ENCODE measurements at places on chromosomes 16 and 17.
A peak's percentile ranks its signal among the peaks of the same experiment; 100 is the strongest.

DNA sequence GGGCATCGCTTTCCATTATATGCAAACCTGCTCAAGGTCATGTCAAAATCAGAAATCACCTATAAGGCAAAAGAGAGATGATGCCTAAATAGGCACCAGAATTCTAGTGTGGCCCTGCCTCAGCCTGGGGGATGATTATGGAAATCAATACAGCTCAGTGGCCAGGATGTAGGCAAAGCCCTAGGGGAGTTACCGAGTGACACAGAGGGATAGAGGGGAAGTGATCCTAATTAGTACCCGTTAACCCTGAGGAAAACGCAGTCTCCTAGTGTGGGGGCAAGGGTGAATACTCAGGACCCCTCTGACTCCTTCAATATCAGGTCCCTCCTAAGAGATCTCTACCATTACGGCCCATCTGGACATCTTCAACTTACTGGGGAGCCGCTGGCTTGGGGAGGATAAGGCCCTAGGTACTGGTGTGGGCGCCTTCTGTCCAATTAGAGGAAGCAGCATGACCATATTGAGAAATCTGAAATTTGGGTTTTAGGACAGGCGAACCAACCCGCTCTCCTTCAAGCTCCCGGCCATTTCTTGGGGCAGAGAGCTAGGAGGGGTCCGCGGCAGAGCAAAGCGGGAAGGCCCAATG, 725 bp downstream of the NT5C3B start:
- no peak for DNase-seq

GRCh38 chr17:28136923-28137322, 94.4 kb downstream of the NLK start:
- DNase-seq: no peak

- peak; percentile 16 for DNase-seq
These were observed 5.1 kb downstream of the KRT17 start for GRCh38 chr17:41619036-41619926.

- DNase-seq: no peak
These were observed 88.3 kb upstream of the PLEKHM1 start for GRCh38 chr17:45578516-45579455.

- DNase-seq: peak; percentile 69
These were observed 28.1 kb downstream of the KIAA0513 start for GRCh38 chr16:85055493-85056210.

- DNase-seq: no peak
These were observed 27.9 kb downstream of the CDH11 start for GRCh38 chr16:65094009-65094408.

- DNase-seq: no peak
These were observed 5.5 kb downstream of the TIMM22 start for GRCh38 chr17:1002412-1002753.

DNA sequence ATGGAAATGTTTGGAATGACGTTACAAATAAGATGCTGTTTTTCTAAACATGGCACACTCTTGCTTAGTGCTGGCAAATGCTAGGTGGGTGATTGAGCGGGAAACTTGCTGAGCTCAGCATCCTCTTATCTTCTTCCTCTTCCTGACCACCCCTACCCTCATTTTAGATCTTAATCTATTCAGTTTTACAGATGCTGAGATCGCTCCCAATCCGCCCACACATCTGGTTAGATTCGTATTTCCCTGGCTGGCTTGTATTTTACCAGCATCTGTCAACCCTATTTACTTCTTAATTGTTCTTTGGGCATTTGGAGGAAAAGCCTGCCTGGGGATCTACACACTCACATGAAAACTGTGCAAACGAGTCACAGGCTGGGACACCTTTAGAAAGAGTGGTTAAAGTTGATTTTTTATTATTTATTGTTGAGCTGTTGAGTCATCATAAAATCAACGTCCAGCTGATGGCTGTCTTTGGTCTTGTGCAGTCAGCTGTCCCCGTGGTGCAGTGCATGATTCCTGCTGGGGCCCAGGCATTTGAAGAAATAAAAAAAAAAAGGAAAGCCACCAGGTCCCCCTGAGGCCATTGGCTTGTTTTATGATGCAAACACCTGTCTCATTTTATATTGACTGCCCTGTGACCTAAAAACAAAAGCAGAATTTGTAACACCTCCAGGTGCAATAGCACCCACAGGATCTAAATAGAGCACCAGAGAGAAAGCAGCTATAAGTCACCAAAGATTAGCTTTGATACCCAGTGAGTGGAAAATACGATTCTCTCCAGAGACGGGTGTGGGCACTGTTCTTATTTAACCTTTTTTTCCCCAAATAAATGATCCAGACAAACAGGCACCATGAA, 258.6 kb downstream of the HS3ST3B1 start:
- DNase-seq: no peak

DNA sequence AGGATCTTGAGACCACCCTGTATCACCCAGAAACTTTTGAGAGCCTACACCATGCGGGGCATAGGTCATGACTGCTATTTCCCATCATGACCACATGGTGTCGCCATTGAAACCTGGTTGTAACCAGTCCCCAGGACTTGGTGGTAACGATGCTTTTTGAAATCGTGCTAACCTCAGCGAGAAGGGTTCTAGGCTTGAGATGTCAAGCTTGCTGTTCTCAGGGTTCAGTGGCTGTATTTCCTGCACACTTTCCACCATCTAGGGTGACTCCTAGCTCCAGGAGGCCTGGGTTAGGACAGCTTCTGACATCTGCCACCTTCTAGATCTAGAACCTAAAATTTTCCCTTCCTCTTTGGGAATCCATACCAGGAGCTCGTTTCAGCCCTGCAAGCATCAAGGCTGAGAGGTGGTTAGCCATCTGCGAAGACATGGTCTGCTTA, 13.0 kb upstream of the SPNS3 start:
- peak; percentile 52 for DNase-seq

- no peak for DNase-seq
These were observed 5.0 kb downstream of the STAT5B start for GRCh38 chr17:42271006-42271778.

DNA sequence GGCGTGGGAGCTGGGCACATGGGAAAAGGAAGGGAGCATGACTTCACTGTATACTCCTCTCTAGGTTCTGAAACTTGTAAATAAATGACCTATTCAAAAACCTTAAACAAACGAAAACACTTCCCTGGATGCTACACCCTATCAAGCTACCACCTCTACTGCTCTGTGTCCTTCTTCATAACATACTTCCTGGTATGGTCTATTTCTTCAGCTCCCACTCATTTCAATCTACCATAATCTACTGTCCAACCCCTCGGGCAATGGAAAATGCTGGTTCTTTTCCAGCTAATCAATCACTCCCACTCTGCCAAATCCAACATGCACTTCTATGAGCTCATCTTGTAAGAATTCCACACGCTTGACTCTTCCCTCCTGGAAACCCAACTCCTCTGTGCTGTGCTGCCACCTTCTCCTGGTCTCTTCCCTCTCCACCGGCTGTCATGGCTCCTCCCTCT, 42.4 kb downstream of the AMFR start:
- DNase-seq: peak; percentile 24

DNA sequence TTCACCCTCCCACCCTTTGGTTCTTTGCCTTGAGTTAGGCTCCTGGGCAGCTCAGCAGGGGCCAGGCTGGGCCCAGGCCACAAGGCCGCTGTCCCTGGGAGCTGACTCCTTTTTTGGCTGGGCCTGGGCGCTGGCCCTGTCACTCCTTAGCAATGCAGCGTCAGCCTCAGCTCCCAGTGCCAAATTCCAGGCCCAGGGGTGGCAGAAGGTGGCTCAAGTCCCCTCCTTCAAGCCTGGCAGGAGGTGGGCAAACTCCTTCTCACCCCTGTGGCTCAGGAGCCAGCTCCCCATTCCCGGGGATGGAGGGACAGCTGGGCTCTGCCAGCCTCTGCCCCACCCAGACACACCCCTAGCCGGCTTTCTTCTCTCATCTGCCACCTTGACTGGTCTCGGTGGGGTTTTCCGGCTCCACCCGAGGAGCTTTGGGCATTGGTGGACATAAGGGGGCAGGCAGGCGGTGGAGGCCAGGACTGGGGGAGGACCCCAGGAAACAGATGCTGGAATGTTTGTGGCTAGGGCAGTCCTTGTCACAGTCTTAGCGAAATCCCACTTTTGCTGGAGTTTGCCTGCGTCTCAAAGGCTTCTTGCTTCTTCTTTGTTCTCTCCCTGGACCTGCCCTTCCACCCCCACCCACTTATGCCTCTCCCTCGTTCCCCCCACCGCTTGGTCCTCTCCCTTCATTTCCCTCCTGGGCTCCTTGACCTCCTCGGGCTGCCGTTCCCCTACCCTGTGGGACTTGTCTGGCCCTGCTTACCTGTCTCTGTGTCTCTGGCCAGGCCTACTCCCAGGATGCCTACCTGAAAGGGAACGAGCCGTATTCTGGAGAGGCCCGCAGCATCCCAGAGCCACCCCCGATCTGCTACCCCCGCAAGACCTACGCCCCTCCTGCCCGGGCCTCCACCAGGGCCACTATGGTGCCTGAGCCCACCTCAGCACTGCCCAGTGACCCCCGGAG, 37.4 kb downstream of the ARHGAP23 start:
- peak; percentile 10 for DNase-seq

GRCh38 chr17:19470530-19471261, 59.7 kb downstream of the RNF112 start:
- no peak for DNase-seq

DNA sequence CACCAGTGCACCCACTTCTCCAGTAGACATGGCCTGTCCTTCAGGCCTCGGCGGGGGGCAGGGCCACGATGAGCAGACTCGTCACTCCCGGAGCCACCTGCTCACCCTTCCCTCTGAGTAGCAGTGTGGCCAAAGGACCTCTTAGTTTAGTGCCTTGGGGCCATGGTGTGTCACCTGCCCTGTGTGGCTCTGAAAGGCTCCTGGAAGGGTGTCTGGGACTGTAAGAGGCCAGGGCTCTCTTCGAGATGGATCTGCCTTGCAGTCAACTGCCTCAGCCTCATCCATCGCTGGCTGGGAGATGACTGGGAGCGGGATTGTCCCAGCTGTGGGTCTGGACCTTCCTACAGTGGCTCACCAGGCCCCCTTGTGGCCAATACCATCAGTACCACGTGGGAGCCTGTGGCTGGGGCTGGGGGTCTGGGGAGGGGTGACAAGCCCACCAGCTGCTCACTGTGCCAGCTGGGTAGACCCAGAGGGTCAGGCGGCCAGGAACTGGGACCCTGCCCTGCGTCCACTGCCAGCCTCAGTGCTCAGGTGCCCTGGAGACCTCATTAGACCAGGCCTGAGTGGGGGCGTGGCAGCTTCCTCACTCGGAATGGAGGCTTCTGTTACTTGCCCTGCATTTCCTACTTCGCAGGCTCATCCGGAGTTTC, 133.4 kb downstream of the OR1D5 start:
- DNase-seq: no peak

- DNase-seq: no peak
These were observed 187.6 kb downstream of the KATNIP start for GRCh38 chr16:27737513-27737912.

DNA sequence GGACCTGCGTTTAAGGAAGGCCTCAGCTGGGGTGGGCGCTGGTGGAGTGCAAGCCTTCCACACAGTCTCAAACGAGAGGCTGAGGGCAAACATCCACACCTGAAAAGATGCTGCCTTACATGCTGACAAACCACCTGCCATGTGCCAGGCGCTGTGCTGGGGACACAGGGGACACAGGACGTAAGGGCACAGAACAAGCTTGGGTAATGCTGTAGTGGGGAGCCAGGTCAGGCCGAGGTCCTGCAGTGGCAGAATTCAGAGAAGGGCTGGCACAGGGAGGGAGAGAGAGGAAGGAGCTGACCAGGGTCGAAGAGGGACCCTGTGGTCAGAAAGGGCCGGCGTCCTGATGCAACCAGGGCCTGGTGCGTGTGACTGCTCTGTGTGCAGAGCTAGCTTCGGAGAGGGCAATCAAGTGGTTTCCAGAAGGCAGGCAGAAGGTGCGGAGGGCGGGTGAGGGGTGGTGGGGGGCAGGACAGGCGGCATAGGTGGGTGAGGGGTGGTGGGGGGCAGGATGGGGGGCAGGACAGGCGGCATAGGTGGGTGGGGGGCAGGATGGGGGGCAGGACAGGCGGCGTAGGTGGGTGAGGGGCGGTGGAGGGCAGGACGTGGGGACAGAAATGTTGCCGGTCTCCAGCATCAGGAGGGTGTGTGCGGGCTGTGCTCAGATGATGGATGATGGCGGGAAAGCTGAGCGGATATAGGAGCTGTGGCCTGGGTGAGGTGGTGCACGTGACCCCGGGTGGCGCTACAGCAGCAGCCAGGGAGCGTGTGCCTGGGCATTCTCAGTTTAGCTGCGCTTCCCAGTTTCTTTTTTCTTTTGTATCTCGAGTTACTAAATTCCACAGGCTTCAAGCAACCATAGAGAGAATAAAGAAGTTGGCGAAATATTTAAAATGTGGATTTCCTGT, 18.8 kb downstream of the TELO2 start:
- DNase-seq: no peak

DNA sequence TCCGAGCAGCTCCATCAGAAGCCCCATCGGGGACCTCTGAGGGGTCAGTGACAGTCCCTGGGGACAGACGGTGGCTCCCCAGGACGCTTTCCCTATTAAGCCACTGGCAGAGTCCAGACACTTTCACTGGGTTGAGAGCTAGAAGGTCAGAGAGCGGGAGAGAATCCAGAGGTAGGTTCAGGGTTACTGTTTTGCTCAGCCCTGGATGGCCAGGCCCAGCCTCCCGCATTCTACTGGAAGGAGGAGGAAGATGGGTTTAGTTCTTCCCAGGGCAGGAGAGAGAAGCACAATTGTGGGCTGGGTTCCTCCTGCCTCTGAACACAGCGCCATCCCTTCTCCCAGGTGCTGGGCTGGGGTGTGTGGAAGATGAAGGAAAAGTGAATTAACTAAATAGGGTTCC, 452.8 kb downstream of the SLC39A11 start:
- DNase-seq: no peak

DNA sequence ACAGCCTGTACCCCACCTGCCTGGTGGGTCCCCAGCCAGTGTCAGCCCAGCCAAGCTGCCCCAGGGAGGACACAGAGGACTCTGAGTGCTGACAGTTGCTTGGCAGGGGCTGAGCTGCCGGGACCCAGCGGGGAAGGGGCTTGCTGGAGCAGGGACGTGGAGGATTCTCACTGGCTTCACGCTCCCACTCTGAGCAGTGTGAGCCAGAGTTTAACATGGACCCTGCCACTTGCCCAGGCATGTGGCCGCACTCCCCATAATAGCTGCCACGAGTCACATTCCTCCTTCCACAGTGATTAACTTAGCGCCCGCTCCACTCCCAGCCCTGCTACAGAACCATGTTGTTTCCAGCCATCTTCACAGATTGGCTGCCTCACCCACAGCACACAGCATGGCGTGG, 31.2 kb downstream of the SREBF1 start:
- DNase-seq: no peak

DNA sequence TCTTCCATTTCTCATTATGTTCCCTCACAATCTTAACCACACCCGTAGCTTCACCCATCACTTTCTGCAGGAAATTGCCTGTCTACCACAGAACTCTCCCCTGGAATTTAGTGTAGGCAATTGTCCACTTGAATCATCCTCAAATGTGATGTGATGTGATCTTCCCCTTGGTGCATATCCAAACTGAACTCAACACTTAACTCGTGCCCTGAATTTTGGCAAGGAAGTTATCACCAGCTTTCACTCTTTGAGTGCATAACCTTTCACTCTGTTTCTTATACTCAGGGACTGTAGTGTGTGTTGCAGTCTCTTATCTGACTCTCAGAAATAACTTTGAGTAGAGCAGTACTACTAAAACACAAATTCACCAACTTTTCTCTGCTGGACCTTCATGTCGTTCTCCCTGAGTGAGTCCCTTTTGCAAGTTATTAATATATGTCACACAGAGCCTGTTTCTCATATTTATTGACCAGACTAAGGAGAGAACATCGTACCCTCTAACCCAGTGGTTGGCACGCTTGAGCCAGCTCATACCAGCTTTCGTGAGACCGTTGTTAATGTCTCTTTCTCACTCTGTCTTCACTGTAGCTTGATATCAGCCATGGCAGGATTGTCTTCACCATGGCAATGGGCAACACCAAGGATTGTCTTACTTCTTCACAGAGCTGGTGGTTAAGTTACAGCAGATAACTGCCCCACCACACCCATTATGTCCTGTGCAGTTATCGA, 558.9 kb upstream of the HSBP1 start:
- no peak for DNase-seq
